CD4-positive, alpha-beta T cell (primary cell): ENCODE measurements at places on chromosomes 7 and 10.

- DNase-seq, result no peak
Observed at GRCh38 chr7:111006040-111006439, 84.9 kb upstream of the LRRN3 start.

DNA sequence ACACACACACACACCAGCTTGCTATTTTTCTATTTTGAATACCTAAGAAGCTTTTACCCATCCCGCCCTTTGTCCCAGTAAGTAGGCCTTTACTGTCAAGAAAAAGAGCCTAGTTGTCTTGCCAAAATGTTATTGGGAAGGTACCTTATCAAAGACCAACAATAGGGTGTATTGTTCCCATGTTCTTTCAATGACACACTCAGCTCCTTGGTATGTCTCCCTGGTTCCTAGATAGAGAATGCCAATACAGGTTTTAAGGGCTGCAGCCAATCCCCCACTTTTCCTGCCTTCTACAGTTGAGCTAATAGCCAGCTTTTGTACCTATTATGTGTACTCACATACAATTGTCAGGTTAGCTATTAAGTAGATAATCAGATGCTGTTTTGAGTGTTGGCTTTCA, 92.0 kb upstream of the LRRTM3 start:
- no peak for DNase-seq

DNA sequence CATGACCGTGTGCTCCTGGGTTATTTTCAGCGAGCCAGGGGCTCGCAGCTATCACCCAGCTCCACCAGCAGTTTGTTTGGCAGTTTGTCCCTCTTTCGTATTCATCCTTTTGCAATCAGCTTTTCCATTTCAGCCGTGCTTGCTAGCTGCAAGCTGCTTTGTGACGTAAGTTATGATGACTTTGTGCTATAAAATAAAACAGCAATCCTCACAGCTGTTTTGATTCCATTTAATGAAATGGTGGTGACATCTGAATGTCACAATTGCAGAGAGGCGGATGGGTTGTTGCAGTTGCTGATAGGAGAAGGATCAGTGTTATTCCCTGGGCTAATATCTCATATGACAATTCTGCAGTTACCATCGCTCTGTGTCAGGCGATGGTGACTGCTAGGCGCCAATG, 251.7 kb downstream of the SNX10 start:
- no peak for DNase-seq

DNA sequence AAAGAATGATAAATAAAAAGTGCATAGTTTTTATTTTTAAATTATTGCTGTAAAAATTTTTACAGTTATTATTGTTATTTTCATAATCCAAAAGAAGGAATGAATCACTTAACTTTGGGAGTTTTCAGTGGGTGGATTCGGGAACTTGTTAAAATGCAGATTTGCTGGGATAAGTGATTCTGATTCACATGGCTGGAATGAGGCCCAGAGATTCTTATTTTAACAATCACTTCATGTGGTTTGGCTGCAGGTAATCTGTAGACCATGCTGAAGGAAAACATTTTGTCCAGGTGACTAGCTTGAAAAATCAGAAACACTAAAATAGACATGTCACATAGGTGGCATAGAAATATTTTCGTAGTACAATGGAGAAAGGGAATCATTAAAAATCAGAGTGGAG, 13.9 kb downstream of the CROT start:
- no peak for DNase-seq

GRCh38 chr7:158957510-158957906, 101.2 kb downstream of the DYNC2I1 start:
- no peak for DNase-seq

GRCh38 chr10:108230478-108231170, 1066.1 kb upstream of the SORCS1 start:
- no peak for DNase-seq

- no peak for DNase-seq
Observed at GRCh38 chr10:7526017-7526400, 115.2 kb upstream of the SFMBT2 start.

- no peak for DNase-seq
Observed at GRCh38 chr10:19169041-19169440, 120.4 kb downstream of the MALRD1 start.

GRCh38 chr10:76778914-76779795, 858.5 kb downstream of the KCNMA1 start:
- DNase-seq, result no peak

DNA sequence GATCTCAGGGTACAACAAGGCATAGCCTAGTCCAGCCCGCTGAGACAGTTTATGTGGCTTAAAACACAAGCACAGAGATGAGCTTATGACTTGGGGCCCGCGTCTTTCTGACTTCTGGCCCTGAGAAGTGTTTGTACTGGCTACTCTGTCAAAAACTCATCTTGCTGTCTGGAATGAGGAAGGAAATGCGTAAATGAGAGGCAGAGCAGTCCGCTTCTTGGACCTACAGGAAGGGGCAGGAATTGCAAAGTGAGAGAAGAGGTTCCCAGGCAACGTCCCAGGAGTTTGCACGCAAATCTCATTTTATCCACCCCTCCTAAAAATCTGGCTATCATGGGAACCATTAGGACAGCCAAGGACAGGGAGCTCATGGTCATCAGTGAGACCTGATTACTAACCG, 5.5 kb downstream of the ANXA11 start:
- DNase-seq, result no peak

- DNase-seq, result no peak
Observed at GRCh38 chr7:129804890-129805719, 147.7 kb downstream of the UBE2H start.

DNA sequence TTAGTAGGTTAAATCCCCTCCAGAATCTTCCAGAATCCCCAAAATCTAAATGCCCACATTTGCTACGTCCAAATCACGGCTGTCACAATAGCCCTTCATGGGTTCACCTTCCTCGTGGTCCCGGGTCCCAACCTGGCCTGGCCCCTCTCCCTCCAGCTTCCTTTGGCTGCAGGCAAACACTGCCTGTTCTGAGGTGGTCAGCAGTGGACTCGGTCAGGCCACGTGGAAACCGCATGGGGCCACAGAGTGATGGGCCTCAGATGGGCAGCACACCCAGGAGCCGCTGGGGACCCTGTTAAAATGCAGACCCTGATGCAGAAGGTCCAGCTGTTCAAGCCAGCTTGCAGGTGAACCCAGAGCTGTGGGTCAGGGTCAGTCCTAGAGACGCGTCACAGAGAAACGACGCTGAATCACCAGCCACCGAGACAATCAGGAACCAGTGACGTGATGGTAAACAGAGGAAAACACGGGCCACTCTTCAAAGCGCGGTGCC, 588.6 kb downstream of the DNAJB6 start:
- no peak for DNase-seq

DNA sequence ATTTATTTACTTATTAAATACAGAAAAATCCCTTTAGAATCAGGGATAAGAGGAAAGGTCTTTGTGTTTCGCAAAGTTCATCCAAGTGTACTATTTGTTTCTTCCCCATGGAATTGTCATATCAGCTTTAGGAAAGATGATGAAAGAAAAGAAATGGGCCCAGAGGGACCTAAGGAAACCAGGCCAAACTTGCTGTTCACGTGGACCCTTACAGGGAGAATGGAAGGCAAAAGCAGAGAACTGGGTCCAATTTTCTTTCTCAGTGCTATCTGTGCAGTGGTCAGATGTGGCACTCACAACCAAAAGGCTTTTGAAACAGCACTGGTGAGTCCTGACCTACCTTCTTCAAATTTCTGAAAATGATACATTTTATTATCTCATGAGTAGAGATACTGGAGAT, 53.6 kb upstream of the FAM133B start:
- no peak for DNase-seq

GRCh38 chr7:305410-306151, 15.6 kb downstream of the FOXL3 start:
- DNase-seq, result no peak

DNA sequence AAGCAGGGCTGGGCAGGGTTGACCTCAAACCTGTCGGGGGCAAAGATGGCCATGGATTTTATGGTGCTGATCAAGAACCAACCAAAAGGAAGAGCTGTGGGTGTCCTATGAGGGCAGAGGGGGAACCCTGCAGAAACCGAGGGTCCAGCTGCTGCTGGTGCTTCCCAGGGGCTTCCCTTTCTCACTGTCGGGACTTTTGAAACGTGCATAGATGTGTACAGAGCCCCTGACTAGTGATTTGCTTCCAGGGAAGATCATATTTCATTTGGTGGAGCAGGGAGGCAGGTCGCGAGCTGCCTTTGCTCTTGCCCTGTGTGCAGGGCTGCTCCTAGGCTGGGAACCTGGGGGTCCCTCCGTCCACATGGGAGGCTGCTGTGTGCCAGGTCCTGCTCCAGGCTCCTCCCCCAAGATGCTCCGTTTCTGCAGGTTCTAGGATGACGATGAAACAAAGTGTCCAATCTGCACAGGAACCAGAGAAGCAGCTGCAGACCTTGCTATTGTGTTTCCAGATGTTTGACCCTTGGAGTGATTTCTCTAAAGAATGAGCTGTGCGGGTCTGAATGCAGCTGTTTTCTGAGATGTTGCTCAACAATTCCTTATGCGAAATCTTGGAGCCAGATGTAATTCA, 9.4 kb upstream of the INPP5A start:
- DNase-seq, result no peak

- no peak for DNase-seq
Observed at GRCh38 chr10:4721999-4722753, 103.8 kb upstream of the AKR1E2 start.

- peak; percentile 71 for DNase-seq
Observed at GRCh38 chr10:110872145-110872983, 636 bp downstream of the PDCD4 start.

GRCh38 chr10:131845505-131846239, 55.1 kb upstream of the PPP2R2D start:
- no peak for DNase-seq

GRCh38 chr10:83871187-83872081, 267.9 kb upstream of the GHITM start:
- no peak for DNase-seq

DNA sequence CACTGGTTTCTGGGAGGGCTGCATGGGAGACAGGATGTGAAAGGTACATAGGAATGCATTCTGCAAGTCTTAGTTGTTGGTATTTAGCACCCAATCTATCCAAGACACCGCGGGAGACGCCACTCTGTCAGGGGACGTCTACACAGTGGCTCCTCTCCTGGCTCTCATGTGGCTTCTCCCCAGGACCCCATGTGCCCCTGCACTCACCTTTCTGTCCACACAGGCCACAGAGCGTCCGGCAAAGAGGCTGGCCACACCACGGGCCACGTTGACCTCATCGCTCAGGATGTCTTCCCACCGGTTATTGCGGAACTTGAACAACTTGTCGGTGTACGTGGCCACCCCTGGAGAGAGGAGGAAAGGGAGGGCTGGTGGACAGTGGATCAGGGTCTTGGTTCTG, 73.4 kb downstream of the GOLGA7B start:
- DNase-seq, result no peak

DNA sequence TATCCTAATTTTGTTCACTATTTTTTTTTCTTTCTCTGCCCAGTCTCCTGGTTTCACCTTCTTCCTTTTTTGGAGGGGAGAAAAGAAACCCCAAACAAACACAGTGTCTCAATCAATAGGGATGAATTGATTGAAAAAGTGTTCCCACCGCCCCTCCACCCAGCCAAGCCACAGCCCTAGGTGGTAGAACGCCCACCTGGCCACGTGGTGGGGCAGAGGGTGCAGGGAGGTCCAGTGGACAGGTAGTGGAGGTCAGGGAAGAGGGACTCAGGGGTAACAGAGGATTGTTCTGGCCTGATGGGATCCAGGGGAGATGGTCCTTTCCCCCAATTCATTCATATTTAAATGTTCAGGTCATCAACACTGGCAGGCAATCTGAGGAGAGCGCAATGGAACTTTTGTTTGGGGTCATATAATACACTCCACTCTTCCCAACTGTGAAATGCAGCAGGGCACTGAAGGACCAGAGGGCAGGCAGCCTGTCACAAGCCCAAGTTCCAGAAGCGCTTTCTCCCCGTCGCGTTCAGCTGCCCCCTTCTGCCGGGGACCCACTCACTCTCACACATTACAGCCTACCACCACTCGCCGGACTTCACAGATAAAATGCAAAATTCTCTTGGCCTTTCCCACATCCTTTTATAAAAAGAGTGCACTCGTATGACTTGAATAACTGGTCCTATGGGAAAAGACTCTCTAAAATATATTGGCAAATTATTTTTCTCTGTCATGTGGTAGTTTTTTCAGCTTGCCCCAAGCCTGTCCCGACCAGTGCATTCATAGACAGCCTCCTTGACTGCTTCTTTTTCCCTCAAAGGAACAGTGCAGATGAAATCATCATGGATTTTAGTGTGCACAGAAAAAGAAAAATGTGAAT, 1.6 kb downstream of the INHBA start:
- no peak for DNase-seq

DNA sequence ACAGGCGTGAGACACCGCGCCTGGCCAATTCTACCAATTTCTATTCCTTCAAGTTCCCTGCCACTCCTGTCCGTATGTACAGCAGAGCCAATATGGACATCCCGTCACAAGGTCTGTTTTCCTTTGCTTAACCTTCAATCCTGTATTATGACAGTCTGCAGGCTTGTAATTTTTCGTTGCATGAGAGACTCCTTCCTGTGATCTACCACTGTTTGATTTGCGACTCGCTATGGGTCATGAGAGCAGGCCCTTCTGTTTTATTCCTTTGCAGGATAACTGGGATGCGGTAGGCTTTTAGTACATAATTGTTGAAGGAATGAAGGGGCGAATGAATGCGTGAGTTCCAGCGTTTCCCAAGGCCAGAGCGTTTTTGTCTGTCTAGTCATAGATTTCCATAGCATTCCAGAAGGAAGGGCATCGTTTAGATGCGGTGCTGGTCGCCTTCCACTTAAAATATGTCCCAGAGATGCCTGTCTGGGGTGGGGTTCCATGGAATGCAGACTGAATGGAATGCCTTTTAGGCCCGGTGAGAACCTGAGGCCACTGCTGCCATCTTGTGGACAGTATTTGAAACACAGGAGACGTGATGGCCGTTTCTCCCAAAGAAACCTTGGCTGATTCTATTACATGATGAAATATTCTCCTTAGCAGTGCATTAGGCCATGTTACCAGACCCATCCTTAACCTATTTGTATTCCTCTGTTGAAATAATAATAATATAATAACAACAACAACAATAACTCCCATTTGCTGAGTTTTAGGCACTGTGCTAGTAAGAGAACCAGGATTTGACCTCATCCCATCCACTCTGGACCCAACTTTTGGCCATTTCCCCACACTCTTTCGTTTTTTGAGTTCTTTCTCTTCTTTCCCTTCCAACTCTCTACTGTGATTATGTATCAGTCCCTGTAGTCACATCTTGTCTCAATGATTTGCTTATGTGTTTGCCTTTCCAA, 193.2 kb downstream of the MYOF start:
- DNase-seq, result peak; percentile 37

- no peak for DNase-seq
Observed at GRCh38 chr7:14762561-14762960, 140.0 kb downstream of the DGKB start.

- DNase-seq, result no peak
Observed at GRCh38 chr7:66145400-66146104, 30.9 kb downstream of the CRCP start.

DNA sequence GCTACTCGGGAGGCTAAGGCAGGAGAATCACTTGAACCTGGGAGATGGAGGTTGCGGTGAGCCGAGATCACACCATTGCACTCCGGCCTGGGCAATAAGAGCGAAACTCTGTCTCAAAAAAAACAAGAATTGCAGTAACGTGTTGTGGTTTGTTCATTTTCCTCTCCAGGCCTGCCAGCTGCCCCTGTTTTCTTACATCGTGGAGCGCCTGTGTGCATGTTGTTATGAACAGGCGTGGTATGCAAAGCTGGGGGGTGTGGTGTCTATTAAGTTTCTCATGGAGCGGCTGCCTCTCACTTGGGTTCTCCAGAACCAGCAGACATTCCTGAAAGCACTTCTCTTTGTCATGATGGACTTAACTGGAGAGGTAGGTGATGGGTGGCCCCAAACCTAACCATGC, 52.1 kb downstream of the TRRAP start:
- DNase-seq, result peak; percentile 4
